ENCODE measurements at places on chromosomes 16 and 17.

DNA sequence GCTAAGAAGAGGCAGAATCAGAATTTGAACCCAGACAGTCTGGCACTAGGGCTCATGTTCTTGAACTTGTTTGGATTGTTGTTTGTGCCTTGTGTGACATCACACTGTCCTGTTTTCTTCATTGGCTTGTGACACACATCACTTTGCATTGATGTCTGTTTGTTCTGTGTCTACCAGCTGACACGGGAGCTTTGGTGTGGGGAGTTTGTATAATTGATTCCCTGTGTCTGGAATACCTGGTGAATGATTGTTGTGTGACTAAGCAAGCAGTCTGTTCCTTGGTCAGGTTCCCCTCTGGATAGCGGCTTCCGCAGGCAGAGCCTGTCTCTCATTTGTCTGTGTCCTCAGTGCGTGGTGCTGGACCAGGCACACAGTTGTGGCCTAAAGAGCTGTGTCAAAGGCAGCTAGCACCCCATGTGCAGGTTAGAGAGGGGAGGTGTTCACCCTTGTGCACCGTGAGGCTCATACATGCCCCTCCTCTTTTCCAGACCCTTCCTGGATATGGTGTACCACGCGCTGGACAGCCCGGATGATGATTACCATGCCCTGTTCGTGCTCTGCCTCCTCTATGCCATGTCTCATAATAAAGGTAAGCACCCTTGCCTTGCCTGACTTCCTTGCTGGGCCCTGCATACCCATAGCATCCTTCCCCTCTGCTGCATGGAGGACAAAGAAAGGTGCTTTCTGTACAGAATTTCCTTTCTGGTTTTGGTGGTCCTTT is 80.1 kb downstream of the CLEC16A start:
- DNase-seq, result no peak

DNA sequence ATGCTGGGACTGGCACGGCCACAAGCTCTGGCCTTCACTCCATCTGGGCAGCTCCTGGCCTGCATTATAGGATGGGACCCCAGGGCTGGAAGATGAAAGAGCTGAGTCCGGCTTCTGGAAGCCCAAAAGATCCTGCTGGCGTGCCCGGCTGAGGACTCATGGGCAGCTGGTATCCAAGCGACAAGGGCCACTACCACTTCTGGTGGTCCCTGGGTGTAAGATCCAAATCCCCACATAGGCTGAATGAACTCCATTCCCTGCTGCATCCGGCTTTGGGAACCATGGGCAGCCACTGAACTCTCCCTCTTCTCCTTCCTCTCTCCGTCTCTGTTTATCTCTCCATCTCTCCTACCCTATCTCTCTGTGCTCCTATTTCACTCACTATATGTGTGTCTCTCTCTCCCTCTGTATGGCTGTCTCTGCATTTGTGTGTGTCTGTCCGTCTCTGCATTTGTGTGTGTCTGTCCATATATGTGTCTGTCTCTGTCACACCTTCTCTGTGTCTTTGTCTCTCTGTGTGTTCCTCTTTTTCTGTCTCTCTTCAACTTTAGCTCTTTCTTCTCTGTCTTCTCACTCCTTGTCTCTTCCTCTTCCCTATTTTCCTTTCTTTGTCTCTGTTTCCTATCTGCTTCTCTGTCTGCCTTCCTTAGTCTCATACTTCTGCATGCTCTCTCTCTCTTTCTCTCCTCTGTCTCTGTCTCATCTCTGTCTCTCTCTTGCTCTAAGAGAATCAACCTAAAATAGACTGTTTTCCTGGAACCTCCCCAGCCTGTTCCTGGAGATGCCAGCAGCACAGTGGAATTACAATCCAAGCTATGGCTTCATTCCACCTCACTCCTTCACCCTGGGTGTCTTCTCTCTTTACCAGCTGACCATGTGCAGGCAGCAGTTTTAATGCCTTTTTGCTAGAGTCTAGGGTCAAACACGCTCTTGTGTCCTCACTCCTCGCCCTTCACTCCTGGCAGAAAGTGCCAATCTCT is 60.4 kb upstream of the IRX6 start:
- DNase-seq, result no peak

- no peak for DNase-seq
Observed at GRCh38 chr17:27578718-27579085, 52.3 kb upstream of the LGALS9 start.

DNA sequence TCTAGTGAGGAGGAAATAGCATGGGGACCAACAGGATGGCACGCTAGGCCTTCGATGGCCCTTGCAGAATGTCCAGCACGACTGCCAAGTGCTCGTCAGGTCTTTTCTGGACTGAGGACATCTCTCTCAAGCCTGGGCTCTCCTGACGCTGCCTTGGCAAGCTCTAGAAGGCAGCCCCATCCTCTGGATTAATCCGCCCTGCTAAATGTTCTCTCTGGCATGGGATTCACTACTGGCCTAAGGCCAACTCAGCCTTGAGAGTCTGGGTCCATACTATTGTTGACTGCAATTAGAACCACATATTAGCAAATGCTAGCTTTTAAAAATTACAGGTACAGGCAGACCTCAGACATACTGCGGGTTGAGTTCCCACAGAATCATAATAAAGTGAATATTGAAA is 2.5 kb upstream of the CEP295NL start:
- no peak for DNase-seq

DNA sequence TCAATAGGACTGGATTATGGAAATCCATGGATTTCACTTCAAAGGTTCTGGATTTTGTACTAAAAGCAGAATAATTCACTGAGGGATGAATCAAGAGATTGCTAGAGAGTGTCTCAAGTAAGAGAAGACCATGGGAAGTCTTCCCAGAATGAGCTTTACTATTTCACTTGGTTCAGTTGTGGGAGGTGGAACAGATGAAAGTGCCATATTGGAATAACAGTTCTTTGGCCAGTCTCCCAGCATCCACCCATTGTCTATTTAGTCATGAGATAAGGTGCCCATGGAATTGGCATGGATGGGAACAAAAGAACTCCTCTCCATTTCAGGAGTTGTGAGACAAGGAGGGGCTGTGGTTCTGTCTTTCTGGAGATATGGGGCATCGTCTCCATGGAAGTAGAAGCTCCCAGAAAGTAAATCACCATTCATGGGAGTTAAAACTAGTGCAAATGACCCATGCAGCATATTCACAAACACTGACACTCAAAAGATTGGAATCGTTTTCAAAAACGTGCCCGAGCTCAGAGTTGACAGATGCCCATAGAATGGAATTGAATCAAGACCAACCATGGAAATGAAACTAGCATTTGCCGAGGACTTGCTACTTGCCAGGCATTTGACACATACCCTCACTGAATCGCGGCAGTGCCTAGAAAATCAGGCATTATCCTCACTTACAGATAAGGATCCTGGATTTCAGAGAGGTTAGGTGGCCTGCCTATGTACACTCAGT is 36.2 kb upstream of the CLEC3A start:
- DNase-seq, result no peak

DNA sequence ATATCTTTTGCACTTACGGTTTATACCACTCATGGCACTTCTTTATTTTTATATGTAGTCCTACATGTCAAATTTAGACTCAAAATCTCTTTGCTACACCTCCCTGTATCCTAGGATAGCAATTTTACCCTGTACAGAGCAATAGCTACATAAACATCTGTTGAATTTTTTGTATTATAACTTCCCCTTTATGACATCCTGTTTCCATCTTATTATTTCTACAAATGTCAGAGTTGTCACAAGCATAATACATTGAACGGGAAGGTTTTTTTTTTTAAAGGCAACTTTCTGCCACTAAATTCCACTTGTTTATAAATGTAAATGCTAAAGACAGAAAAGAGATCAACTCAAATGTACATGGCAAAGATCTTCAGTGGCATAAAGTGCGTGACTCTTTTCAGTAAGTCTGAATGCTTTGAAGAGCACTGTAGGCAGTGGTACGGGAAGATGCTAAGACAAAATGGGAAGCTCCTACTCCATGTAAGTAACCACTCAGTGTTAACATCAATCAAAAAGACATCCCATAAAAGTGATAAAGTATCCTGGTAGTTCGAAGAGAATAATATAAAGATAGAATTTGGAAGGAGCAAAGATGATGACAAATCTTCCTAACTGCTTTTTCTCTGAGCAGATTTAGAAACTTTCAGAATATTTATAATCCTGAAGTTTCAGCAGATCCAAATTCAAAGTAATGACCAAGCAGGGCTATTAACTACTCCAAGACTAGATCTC is 26.8 kb downstream of the GNA13 start:
- no peak for DNase-seq

GRCh38 chr16:22318690-22319358 is 21.6 kb downstream of the POLR3E start:
- no peak for DNase-seq

DNA sequence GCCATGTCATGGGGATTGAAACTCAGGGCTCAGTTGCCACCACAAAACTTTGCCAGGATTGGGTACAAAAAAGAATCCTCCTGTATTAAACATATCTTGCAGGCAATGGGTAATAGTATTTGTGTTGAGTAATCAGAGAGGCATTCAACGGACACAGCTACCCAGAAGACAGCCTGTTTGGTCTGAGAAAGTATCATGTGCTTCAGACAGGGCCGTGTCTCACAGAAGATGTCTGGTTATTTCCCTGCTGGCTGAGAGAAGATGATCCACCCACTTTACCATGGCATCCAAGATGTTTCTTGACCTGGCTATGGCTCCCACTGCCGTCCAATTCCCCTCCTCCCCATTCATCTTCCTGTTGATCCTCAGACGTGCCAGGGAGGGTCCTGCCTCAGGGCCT is 304.3 kb upstream of the XYLT1 start:
- no peak for DNase-seq

GRCh38 chr17:42459256-42459800 is 650 bp downstream of the ATP6V0A1 start:
- DNase-seq, result no peak

- no peak for DNase-seq
Observed at GRCh38 chr17:64356304-64356686, 34.4 kb downstream of the PECAM1 start.

- no peak for DNase-seq
Observed at GRCh38 chr16:57889960-57890751, 80.8 kb downstream of the CNGB1 start.

- no peak for DNase-seq
Observed at GRCh38 chr16:8863594-8864424, 5.0 kb downstream of the CARHSP1 start.

DNA sequence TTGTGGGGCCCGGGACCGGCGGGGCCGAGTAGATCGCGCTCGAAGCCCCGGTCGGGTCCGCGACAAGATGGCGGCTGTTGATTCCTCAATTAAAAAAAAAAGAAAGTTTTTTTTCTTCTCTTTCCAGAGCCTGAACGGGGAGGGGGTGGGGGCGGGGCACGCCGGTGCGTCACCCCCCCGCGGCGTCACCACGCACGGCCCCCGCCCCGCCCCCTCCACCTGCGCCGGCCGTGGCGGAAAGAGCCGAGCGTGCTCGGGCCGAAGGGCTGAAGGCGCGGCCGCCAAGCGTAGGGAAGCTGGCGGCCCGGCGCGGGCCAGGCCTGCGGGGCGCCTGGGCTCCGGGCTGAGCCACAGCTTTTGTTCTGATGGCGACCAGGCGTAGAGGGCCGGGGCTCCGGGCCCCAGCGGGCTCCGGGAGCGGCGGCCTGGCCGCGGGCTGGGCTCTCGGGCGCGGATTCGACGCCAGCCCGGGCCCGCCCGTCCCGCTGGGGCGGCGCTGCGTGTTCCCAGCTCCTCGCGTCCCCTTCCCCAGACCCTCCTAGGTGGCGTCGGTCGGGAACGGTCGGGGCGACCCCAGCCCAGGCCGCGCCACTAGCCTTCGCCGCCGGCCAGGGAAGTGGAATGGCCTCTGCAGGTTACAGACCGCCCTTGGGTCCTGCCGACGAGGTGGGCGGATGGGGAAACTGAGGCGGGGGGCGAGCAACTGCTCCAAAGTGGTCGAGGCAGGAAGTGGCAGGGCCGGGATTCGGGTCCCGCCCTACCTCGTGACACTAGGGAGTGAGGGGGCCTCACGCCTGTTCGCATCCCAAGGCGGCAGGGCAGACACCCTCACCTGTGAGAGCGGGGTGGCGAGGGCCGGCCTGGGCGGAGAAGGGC is at the start of gene CREBBP:
Gene CREBBP (minus strand): TSS at position 91 of the 876 bp plus-strand sequence. CDS start 797 bp downstream, outside the sequence.
- no peak for DNase-seq
